ENCODE measurements at places on chromosomes 2 and 18. TPM values are rescaled to one million over a fixed set of nuclear protein-coding genes. Genes with fewer than 3 reads are reported as not detected.

MBD5 gene
- 8.2 TPM for total RNA-seq

LIMS3 gene
- 0.57 TPM for total RNA-seq

SP140L gene
- 24.1 TPM for total RNA-seq

SPDYA gene
- total RNA-seq = not detected

DBI gene
- 89.7 TPM for total RNA-seq

EEF1B2 gene
- total RNA-seq = 1,014 TPM

CYP1B1 gene
- 6.3 TPM for total RNA-seq

UGT1A5 gene
- not detected for total RNA-seq

XDH gene
- not detected for total RNA-seq

DNA sequence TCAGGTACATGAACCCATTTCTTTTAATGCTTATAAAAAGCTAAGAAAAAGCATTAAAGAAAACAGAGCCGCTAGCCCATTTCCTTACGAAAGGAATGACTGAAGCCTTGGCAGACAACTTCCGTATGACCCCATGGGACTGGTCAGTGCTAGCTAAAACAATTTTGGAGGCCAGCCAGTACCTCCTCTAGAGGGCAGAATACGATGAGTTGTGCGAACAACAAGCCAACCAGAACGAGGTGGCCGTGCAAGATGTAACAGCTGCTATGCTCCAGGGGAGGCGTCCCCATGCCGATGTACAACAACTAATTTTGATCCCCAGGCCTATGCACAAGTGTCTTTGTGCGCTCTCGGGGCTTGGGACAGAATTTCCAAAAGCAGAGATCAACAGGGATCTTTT is 16.7 kb downstream of the MAP3K2 start:
- DNase-seq = no peak

- DNase-seq = no peak
Observed at GRCh38 chr2:205409411-205409810, 272.9 kb upstream of the NRP2 start.

DNA sequence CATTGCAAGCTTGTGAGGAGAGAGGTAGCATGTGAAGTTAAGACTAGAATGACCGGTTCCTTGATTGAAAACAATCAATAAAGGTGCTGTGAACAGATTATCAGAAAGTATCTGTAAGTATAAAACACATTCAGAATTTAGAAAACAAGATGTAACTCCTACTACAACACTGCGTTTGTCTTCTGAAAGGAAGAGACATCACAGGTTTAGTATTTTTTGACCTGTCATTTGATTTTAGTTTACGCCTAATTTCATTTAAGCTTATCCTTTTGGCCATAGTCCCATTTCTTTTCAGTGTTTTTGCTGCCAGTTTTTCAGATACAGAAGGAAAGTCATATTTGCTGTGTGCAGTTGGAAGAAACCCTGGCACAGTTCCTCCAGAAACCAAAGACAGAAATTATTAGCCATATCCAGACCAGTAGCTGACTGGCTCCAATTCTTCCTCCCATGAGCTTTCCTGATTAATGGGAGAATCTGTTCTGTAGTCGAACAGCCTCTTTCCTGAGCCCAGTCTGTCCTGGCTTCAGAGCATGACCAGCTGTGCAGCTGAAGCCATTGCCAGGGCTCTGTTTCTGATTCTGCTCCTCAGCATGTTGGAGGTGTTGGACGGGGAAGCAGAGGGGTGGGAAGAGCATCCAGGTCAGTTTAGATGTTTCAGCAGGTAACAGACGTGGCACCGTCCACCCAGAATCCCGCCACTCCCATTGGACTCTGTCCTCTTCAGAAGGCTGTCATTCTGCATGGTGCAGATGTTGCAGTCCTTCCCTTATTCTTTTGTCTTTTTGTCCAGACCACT is 61.0 kb downstream of the CRIM1 start:
- DNase-seq = no peak

- no peak for DNase-seq
Observed at GRCh38 chr2:64120928-64121327, 23.3 kb downstream of the PELI1 start.

GRCh38 chr2:105042189-105042588 is 4.3 kb downstream of the MRPS9 start:
- no peak for DNase-seq

DNA sequence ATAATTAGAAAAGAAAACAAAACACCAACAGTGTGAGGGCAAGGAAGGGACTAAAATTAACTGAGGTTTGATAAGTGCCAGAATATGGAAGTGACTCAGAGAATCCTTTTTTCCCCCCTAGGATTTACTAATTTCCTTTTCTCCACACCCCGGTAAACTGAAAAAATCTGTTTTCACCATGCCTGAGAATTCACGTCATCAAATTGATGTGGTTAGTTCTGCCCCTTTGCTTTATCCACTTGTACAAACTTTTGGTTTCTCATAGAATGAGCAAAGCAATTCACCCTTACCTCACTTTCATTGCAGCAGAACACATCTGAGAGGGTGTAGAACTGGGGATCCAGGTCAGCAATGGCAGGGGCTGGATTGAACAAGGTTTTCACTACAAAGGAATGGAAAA is 57.8 kb downstream of the RBKS start:
- DNase-seq = no peak

- DNase-seq = no peak
Observed at GRCh38 chr2:227888289-227888688, 16.9 kb downstream of the DAW1 start.

DNA sequence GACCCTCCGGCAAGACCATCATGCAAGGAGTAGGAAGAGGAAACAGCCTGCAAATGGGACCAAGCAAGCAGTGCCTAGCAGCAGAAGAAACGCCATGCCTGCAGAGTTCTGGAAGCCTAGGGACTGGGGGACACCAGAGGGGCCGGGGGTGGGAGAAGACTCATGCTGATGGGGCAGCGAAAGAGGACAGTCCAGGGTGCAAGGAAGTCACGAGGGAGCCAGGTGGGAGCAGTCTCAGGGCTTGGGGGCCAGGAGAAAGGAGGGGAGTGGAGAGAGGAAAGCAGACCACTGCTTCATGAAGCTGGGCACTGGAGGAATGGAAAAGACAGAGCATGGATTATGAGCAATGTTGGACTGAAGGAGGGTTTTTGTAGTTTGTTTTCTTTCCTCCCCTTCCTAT is 119.4 kb upstream of the CAPN13 start:
- no peak for DNase-seq

- no peak for DNase-seq
Observed at GRCh38 chr2:229815858-229816257, 101.5 kb upstream of the DNER start.

GRCh38 chr2:219294356-219295351 is 14.5 kb downstream of the PTPRN start:
- DNase-seq = peak; percentile 87

DNA sequence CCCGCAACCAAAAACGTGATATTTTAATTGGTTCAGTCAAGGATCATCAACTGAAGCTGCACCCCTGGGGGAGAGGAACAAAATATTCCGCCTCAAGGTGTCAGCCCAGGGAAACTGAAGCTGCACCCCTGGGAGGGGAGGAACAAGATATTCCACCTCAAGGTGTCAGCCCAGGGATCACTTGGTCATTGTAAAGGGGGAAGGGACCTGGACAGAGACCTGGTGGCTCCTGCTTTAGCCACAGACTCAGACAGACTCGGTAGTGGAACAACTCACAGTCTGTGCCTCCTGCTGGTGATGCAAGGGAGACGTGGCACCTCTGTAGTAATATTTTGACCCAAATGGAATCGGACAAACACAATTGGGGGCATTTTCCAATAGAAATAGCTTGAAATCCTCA is 75.1 kb downstream of the GBX2 start:
- DNase-seq = no peak

GRCh38 chr18:24995056-24995455 is 356.9 kb downstream of the ZNF521 start:
- no peak for DNase-seq

DNA sequence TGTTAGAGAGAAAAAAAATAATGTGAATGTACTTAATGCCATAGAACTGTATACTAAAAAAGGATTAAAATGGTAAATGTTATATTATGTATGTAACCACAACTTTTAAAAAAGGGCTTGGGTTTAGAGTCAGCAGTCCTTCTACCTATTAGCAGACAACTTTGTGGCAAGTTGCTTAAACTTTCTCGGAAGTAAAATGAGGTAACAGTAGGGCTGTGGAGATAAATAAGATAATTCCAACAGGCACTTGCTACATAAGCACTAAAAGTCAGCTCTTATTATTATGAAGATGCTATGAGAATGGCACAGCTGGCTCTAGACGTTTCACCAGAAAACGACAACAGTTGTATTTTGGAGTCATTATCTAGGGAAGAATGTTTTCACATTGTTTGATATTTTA is 31.3 kb downstream of the AAK1 start:
- DNase-seq = no peak

GRCh38 chr18:77373730-77374445 is 124.2 kb downstream of the GALR1 start:
- no peak for DNase-seq

DNA sequence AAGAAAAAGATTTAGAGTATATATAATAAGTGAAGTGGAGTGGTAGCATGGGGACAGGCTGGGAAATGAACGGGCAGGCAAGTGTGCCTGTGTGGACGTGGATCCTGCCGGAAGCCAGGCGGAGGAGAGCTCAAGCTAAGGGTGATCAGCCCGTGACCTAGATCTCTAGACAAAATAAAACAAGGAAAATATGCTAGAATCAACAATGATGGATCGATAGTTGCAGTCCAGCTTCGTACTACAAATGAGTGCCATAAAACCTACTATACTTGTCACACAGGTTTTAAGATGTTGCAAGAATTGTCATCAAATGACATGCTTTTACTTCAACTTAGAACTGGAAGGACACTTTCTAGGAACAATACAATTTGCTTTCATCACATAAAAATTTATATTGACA is 8.5 kb downstream of the EIF2AK2 start:
- no peak for DNase-seq

DNA sequence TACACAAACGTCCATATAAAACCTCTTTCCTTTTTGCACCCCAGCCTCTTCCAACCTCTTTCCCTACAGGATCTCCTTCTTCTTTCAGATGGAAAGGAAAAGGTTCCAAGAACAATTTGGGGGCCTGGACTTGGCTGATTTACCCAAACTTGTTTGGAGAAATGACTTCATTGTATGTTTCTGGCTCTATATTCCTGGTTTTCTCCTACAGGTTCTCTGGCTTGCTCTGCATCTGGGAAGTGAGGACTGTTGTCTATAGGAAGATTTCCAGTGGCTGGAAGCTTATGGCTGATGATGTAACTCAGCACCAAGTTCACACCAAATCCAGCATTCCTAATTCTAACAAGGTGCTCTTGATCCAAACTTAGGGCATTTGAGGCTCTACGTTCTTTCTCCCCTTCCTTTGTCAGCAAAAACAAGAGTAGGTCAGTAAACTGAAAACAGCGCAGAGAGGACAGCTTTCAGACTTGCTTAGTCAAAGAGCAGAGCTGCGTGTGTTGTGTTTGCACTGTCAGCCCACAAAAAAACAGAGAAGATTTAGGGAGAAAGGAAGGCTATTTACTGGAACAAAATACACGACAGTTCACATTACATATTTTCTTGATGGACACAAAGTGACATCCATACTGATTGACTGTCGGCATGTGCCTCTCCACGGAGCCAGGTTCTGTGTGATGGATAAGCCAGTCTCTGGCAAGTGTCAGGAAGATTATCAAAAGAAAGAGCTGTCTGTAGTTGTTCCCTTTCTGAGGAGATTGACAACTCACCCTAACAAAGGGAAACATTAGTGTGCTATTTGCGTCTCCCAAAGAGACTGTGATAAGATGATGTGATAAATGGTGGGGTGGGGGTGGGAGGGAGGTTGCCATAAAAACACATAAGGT is 39.7 kb downstream of the CDCA7 start:
- no peak for DNase-seq

DNA sequence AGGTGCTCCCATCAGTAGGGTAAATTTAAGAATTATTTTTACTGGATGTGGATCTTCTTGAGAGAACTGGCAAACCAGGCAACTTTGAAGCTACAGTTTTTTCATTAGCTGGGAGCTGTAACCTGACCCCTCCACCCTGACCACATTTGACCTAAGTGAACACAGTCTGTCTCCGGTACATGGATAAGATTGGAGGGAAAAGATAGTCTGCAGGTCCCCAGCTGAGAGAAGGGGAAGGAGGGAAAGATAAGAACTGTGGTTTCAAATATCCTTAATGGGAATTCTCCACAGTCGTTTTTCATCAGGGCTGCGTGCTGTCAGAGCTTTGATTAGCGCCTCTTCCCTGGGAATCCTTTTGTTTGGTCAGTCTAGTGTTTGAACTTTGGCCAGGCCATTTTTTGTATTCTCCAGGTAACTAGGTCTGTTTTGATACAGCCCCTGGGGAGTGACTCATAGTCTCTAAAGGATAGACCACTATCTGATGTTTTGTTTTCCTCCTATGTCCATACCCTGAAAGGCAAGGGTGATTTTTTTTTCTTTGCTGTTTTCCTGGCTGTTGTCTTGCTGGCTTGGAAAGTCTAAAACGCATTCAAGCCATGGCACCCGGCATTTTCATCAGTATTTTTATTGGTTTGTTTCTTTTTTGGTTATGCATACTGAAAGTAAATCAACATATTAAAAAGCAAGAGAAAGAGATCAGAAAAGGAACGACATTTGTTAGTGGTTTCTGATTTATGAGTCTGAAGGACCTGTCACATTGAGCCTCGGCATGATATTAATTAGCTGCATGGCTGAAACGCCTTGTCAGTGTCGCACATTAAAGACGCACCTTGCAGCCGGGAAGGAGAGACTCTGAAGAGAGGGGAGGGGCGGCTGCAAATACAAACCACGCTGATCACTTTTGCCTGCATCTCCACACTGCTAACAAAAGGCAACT is 183.4 kb upstream of the FN1 start:
- no peak for DNase-seq

- no peak for DNase-seq
Observed at GRCh38 chr2:200335657-200336056, 29.2 kb downstream of the SPATS2L start.

DNA sequence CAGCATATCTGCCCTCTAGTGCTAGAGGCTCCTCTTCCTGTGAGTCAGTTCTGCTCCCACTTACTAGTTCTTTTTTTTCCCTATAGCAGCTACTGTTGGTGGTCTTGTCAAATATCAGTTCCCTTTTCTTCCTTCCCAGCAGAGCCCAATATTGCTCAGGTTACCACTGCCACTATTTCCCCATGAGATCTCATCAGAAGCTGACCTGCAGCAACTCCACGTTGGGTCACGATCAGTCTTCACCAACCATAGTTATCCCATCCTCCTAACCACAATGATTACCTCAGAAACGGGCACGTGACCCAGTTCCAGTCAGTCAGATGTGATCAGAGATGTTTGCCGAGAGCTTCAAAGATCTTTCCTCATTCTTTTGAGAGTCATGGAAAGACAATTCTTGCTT is 59.7 kb upstream of the CAPN13 start:
- DNase-seq = no peak

DNA sequence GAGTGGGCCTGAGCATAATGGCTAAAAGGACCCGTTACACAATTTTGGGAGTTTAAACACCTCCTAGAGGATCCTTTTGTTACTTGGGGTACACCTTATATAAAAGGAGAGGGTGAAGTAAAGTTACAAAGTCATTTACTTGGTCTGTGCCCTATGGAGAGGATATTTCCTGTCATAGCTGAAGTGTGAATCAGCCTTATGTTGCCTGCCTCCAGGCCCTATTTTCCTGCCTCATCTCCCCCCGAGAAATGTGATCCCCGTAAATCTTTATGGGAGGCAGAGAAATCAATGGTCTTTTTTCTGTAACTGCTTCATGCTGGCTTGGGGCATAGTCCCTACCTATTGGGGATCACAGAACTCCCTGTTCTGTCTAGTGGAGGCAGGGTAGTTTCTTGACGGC is 906.6 kb downstream of the DSC3 start:
- no peak for DNase-seq

GRCh38 chr2:160498137-160498536 is 4.5 kb upstream of the RBMS1 start:
- no peak for DNase-seq

- DNase-seq = no peak
Observed at GRCh38 chr2:162196638-162197037, 44.6 kb upstream of the GCG start.

- DNase-seq = no peak
Observed at GRCh38 chr2:124437811-124438210, 412.7 kb downstream of the CNTNAP5 start.

All from activated T-cell treated with anti-CD3 and anti-CD28 coated beads, Interleukin-2, amount 50 U/mL, for 4 hours (primary cell).